Ecto neural progenitor cell (in vitro differentiated cells): ENCODE measurements at places on chromosomes 13 and 19.

DNA sequence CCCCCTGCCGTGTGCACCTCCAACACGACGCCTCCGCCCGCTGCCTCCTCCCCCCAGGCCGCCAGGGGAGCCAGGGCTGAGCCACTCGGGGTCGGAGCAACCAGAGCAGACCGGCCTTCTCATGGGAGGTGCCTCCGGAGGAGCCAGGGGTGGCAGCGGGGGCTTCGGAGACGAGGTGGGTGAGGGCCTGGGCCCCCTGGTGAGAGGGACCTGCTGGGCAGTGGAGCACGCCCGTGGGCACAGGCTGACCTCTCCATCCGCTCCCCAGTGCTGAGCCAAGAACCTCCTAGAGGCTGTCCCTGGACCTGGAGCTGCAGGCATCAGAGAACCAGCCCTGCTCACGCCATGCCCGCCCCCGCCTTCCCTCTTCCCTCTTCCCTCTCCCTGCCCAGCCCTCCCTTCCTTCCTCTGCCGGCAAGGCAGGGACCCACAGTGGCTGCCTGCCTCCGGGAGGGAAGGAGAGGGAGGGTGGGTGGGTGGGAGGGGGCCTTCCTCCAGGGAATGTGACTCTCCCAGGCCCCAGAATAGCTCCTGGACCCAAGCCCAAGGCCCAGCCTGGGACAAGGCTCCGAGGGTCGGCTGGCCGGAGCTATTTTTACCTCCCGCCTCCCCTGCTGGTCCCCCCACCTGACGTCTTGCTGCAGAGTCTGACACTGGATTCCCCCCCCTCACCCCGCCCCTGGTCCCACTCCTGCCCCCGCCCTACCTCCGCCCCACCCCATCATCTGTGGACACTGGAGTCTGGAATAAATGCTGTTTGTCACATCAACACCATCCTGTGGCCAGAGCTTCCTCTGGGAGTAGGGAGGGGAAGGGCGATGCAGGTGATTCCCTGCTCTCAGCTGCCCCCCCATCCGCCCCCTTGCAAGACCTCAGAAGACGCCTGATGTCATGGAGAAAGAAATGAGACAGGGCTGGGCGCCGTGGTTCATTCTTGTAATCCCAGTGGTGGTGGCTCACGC is 12.0 kb downstream of the BCAM start:
- DNase-seq, result no peak

DNA sequence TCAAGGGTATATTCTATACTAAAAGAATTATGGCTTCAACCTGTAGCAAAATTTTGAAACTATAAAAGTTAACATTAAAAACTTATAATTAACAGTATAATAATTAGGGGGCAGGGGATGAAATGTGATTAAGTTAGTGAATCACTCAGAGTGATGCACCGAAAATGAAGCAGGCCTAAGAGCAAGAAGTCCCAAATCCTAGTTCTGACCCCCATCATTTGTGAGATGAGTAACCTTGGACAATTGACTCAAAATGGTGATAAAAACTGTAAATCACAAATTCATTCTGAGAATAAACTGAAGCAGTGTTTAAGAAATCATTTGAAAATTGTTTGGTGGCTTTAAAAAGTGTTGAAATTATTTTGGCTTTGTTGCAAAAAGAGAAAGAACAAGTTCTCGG is 56.8 kb downstream of the KLF12 start:
- no peak for DNase-seq

GRCh38 chr19:58361900-58362271 is 665 bp downstream of the ZNF497 start:
- DNase-seq, result peak; percentile 80

DNA sequence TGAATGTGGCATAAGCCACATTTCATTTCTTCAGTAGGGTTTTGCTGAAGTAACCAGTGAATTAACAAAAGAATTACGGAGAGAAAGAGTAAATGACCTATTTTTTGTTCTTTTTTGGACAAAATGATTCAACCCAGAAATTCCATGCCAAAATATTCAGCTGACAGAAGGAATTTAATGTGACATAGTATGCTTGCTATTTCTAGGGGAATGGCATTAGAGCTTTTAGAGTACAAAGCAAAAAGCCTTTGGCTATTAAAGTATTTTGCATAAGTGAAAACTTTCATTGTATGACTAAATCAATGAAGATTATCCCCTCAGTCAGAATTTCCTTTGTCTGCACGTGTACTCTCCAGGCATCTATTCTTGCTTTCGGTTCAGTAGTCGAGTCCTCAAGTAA is 465.3 kb downstream of the COG6 start:
- no peak for DNase-seq

- DNase-seq, result no peak
Observed at GRCh38 chr13:75812751-75813181, 176.6 kb downstream of the LMO7 start.

GRCh38 chr19:45768984-45769782 is at the start of gene SIX5:
Gene SIX5 (minus strand): TSS chr19:45769252. CDS start chr19:45768844, 408 bp downstream.
- peak; percentile 99 for DNase-seq

DNA sequence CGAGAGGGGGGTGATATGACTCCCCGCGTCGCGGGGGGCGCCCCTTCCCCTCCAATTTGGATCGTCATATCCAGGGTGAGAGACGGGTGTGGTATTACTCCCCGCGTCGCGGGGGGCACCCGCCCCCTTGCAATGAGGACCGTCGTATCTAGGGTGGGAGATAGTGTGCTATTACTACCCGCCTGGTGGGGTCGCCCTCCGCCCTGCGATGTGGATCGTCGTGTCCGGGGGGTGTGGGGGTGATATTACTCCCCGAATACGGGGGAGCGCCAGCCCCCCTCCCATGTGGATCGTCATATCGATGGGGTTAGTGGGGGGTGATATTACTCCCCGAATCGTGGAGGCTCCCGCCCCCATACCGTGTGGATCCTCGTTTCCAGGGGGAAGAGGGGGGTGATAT is 29.2 kb upstream of the RGCC start:
- peak; percentile 48 for DNase-seq

GRCh38 chr19:16378291-16378889 is 53.8 kb downstream of the KLF2 start:
- DNase-seq, result no peak

- no peak for DNase-seq
Observed at GRCh38 chr19:46049597-46049996, 8.8 kb upstream of the IGFL4 start.

DNA sequence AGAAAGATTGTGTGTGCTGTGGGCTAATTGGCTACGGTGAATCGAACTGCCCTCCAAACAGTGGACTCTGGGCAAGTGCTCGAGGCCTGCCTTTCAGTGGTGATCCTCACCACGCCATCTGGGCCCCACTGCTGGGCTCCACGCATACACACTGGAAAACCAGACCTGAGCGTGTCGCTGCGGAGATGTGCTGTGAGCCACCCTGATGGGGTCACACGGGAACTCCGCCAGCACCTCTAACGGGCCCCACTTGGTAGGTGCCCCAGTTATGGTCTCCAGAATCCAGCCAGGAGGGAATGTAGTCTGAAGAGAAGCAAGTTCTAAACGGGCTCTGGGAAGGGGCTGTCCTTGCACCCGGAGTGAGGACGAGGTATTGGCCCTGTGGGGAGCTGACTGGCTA is 39.3 kb downstream of the C13orf46 start:
- DNase-seq, result no peak

DNA sequence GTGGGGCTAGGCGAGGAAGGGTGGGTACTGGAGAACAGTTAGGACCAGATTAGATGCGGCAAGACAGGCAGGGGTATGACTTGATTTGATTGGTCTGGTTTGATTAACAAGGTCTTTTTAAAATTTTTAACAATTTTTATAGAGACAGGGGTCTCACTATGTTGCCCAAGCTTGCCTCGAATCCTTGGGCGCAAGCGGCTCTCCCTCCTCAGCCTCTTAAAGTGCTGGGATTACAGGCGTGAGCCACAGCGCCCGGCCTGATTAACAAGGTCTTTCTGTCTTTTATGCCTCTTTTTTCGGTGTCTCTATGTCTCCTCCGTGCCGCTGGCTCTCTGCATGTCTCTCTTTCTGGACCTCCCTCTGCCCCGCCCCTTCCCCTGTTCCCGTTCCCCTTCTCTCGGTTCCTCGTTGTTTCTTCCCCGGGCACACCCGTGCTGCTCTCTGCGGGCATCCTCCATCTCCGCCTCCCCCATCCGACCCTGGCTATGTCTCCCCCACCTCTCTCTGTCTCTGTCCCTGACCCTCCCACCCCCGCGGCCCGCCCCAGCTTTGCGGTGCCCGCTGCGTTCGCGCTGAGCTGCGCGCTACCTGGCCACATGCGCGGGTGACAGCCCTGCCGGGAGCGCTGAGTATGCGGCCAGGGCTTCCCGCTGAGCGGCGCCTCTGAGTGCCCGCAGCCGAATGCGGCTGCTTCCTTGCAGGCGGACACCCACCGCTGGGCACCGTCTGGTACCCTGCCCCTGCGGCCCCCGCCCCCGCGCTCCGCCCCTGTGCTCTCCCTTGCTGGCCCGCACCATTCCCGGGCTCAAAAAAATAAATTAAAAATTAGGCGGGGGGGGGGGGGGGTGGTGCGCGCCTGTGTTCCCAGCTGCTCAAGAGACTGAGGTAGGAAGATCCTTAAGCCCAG is 8.1 kb upstream of the SDHAF1 start:
- DNase-seq, result peak; percentile 67

- DNase-seq, result no peak
Observed at GRCh38 chr13:79660361-79660760, 179.4 kb downstream of the NDFIP2 start.

DNA sequence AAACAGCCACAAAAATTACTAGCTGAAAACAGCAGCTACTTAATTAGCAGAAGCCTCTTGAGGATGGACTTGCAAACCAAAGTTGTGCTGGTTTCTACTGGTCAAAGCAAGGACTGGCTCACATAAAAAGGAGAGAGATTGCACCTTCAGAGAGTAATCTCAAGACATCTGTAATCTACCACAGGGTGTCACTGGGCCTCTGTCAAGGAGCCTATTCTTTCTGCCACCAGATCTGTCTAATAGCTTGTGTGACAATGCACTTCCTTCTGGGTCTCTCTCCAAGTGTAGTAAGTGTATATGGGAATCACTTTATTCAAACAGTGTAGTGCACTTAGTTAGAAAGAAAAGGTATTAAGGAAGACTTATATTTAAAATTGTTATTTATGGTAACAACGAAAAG is 24.4 kb upstream of the ZNF561 start:
- no peak for DNase-seq

DNA sequence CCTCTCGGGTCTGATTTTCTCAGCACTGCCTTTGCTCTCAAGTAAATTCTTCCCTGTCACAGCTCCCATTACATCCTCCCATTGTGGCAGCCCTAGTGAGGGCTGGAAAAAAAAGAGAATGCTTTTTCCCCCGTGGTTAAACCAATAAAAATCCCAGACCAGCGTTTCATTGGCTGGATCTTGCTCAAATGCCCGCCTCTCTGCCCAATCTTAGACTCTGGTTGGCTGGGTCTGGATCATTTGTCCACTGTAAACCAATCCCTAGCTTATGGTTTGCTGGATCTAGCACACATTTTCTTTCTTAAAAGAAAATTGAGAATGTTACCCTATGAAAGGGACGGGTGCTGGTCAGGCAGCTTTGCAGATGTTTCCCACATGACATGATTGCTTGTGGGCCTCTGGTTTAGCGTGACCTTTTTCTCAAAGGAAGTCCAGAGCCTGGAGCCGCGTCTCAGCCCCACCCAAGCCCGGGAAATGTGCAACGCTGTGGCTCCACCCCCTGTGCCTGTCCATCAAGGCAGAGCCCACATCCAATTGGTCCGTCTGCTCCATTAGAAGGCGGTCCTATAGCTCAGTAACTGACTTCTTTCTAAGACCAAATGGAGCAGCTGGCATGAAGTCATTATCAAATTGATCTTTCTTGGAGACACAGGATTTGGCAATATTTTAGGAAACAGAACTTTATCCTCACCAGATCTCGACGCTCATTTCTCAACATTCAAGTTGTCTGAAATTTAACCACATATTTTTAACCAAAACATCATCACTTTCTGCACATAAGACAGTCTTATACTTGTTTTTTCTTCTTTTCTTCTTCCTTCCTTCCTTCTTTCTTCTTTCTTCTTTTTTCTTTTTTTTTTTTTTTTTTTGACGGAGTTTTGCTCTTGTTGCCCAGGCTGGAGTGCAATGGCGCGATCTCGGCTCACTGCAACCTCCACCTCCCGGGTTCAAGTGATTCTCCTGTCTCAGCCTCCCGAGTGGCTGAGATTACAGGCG is 2.6 kb upstream of the MCEMP1 start:
- no peak for DNase-seq

GRCh38 chr13:25501231-25501630 is 129.5 kb downstream of the ATP8A2 start:
- no peak for DNase-seq

DNA sequence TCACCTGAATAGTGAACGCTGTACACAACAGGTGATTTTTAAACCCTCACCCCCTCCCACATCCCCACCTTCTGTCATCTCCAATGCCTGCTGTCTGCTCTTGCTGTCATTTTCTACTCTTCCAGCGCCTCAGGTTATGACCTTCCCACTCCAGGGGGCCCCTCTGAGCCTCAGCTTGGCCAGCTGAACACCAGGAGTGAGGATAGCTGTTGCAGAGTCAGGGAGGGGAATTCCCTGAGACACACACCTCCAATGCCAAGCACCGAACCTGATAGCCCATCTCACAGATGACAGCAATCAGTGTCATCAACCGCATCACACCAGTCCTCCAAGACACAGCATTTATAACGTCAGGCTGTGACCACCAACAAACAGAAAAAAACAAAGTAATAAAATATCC is 193.5 kb downstream of the ZNF536 start:
- DNase-seq, result no peak

DNA sequence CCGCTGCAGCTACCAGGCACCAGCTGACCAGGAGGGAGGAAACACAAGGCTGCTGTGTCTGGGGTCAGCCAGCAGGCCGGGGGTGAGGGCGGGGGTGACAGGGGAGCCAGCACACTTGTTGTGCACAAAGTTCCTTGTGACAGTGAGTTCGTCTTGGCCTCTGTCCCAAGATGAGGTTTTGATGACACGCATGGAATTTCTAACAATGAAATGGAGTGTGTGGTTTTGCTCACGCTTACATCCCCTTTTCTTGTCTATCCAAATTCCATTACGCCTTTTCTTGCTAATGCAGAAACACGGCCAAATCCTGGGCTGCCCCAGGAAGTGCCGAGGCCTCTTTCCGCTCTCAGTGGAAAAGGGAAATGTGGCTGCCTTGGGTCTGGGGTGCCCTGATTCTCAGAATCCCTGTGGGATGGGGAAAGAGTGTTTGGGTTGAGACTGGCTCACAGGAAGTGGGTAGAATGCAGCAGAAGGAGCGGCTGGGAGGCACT is 73.8 kb downstream of the GADD45B start:
- no peak for DNase-seq

- no peak for DNase-seq
Observed at GRCh38 chr13:44449999-44450821, 76.6 kb downstream of the SERP2 start.

DNA sequence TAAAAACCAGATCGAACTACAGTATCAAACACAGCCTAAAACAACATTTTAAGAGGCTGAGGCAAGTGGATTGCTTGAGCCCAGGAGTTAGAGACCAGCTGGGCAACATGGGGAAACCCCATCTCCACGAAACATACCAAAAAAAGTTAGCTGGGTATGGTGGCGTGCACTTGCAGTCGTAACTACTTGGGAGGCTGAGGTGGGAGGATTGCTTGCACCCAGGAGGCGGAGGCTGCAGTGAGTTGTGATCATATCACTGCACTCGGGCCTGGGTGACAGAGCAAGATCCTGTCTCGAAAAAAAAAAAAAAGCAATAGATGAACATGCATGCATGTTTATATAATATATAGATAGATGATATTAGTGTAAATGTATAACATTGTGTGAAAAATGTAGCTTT is 5.2 kb upstream of the MRPS31 start:
- no peak for DNase-seq
